ENCODE measurements at places on chromosomes 3 and 15.
A peak's percentile ranks its signal among the peaks of the same experiment; 100 is the strongest.

GRCh38 chr15:93283854-93284253 lies 194.8 kb upstream of the RGMA start:
- H3K4me1 ChIP-seq = no peaks in the 10 kb centered on the region
- no peaks in the 10 kb centered on the region for H3K36me3 ChIP-seq
- no peak overlapping the region for H3K27ac ChIP-seq
- H3K4me3 ChIP-seq = no peak overlapping the region

DNA sequence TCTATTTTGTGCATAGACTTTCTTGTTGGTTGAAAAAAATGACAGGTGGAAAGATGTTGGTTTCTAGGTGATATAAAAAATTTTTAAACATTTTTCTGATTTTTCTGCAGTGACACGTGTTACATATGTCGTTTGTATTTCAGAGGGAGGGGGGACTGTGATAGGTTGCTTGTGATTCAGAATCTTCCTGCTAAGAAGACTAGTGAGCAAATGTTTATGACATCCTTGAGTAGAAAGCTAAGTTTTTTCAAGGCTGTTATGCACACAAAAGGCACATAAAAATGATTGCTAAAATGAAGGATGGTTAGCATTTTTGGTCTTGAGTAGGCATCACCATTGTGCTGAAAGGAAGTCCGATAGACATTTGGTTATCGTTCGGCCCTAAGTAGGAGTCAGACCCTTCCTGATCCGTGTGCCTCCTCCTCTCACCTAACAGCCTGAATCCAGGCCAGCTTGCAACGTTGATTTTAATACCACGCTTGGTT lies 1.5 kb downstream of the ZNF639 start:
- H3K4me3 ChIP-seq = no peak overlapping the region
- H3K4me1 ChIP-seq = peaks cover 33% of the 10 kb centered on the region
- H3K36me3 ChIP-seq = no peaks in the 10 kb centered on the region
- DNase-seq = no peak
- H3K27me3 ChIP-seq = no peaks in the 10 kb centered on the region

DNA sequence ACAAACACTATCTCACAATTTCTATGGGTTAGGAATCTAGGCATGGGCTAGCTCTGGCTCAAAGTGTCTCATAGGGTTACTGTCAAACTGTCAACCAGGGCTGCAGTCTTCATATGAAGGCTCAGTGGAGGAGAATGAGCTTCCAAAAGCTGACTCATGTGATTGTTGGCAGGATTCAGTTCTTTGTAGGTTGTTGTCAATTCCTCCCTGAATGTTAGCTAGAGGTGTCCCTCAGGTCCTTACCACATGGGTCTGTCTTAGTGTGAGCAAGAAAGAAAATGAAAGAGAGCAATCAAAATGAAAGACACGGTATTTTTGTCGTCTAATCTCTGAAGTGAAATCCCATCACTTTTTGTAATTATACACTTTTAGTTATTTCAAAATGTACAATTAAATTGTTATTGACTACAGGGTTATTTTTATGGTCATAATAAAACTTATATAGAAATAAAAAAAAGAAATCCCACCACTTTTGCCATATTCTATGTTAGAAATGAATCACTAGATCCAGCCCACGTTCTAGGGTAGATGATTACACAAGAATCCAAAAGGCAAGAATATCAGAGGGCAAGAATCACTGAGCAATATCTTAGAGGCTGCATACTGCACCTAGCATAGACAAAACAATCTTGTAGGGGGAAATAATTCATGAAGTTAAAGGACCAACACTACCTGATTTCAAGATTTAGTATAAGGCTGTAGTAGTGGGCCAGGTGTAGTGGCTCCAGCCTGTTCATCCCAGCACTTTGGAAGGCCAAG lies 8.4 kb downstream of the ACSBG1 start:
- no peak overlapping the region for H3K27ac ChIP-seq
- no peaks in the 10 kb centered on the region for H3K36me3 ChIP-seq
- no peaks in the 10 kb centered on the region for H3K27me3 ChIP-seq

- no peak overlapping the region for H3K27ac ChIP-seq
- no peaks in the 10 kb centered on the region for H3K36me3 ChIP-seq
- DNase-seq = no peak
- no peaks in the 10 kb centered on the region for H3K27me3 ChIP-seq
- no peak overlapping the region for H3K4me3 ChIP-seq
Measured at GRCh38 chr3:179694731-179695130, 41.9 kb downstream of the USP13 start.

DNA sequence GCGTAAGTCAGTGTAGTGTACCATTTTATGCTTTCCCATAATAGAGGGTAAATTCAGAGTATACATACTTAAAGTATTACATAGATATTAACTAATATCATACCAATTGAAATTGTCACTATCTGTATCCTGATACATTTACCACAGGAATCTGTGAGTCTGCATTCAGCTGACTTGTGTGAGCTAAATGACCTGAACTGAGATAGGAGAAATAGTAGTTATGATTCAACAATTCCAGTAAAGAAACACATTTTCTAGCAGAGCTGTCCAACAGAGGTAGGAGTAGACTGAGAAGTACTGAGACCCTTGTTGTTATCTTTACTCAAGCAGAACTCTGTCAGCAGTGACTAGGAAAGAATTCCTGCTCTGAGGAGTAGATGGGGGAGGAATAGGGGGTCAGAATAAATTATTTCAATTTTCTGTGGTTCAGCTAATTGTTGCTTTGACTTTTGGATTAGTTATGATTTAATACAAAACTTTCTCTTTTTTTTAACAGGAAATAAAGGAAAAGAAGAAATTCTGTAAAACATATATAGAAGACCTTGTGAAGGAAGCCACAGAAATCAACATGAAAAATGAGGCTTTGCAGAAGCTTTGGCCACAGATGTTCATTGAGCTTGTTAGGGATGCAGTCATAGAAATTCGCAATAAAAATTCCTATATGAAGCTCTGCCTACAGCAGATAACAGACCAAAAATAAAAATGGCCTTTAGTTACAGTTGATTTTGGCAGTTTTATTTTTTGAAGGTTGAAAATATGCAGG lies 66.2 kb upstream of the THSD4 start:
- no peak overlapping the region for H3K4me3 ChIP-seq
- no peaks in the 10 kb centered on the region for H3K36me3 ChIP-seq
- H3K4me1 ChIP-seq = no peaks in the 10 kb centered on the region

GRCh38 chr3:166759736-166760513 lies 620.2 kb downstream of the ZBBX start:
- no peaks in the 10 kb centered on the region for H3K36me3 ChIP-seq
- no peak for DNase-seq
- no peak overlapping the region for H3K27ac ChIP-seq
- H3K4me1 ChIP-seq = no peaks in the 10 kb centered on the region
- no peaks in the 10 kb centered on the region for H3K27me3 ChIP-seq

GRCh38 chr3:126971891-126972351 lies 11.0 kb upstream of the PLXNA1 start:
- peak; percentile 73 for DNase-seq
- H3K27ac ChIP-seq = peak overlapping the region; percentile 17
- no peaks in the 10 kb centered on the region for H3K36me3 ChIP-seq
- H3K27me3 ChIP-seq = no peaks in the 10 kb centered on the region

DNA sequence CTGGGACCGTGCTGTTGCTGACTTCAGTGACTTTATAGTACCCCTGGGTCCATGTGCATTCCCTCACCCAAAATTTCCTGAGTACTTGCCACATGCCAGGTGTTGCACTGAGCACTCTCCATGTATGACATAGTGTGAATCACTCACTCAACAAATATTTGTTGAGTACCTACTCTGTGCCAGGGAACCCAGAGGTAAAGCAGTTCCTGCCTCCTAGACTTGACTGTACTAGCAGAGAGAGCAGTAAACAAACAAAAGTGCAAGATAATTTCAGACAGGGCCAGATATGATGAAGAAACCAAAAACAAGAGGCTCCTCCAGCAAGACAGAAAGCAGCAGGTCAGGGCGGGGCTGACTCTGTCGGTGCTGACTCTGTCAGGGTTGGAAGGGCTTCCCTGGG lies 12.2 kb downstream of the TGM4 start:
- H3K27ac ChIP-seq = no peak overlapping the region
- H3K36me3 ChIP-seq = no peaks in the 10 kb centered on the region
- no peak overlapping the region for H3K4me3 ChIP-seq
- no peaks in the 10 kb centered on the region for H3K4me1 ChIP-seq
- no peak for DNase-seq
- peaks cover 10% of the 10 kb centered on the region for H3K27me3 ChIP-seq

Data from transverse colon (tissue), 4 donors.